Pancreas (tissue), 10 donors: ENCODE measurements at places on chromosomes 6 and 20. TPM values are rescaled to one million over a fixed set of nuclear protein-coding genes. Genes with fewer than 3 reads are reported as not detected.
A peak's percentile ranks its signal among the peaks of the same experiment; 100 is the strongest.

BPIFB2 gene
- not detected for polyA plus RNA-seq

FAM83C gene
- polyA plus RNA-seq = not detected

SAPCD1 gene
- polyA plus RNA-seq = 4.8 TPM

FAM229B gene
- polyA plus RNA-seq = 21.8 TPM

EEF1A2 gene
- polyA plus RNA-seq = 86.9 TPM

DOP1A gene
- polyA plus RNA-seq = 5.9 TPM

DNA sequence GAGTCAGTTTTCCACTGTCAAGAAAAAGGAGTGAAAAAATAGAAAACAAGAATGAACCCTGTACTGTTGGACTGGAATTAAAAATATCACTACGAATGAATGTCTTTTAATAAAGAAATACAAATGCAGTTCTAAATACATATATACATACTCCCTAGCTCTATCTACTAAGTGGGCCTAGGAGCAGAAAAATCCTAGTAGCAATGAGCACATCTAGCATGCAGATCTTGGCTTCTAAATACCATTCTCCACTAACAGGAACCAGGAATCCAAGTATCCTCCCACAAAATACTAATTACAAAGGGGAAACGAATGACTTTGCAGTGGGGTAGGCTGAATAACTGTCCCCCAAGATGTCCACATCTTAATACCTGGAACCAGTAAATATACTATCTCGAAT, 25.4 kb downstream of the SEC63 start:
- DNase-seq = no peak

- DNase-seq = no peak
Observed at GRCh38 chr6:16273256-16273655, 34.9 kb downstream of the GMPR start.

GRCh38 chr6:164206807-164207423, 792.4 kb downstream of the QKI start:
- no peak for DNase-seq

- no peak for DNase-seq
Observed at GRCh38 chr6:41638935-41639808, 904 bp downstream of the MDFI start.

- no peak for DNase-seq
Observed at GRCh38 chr6:15254070-15254975, 8.5 kb downstream of the JARID2 start.

DNA sequence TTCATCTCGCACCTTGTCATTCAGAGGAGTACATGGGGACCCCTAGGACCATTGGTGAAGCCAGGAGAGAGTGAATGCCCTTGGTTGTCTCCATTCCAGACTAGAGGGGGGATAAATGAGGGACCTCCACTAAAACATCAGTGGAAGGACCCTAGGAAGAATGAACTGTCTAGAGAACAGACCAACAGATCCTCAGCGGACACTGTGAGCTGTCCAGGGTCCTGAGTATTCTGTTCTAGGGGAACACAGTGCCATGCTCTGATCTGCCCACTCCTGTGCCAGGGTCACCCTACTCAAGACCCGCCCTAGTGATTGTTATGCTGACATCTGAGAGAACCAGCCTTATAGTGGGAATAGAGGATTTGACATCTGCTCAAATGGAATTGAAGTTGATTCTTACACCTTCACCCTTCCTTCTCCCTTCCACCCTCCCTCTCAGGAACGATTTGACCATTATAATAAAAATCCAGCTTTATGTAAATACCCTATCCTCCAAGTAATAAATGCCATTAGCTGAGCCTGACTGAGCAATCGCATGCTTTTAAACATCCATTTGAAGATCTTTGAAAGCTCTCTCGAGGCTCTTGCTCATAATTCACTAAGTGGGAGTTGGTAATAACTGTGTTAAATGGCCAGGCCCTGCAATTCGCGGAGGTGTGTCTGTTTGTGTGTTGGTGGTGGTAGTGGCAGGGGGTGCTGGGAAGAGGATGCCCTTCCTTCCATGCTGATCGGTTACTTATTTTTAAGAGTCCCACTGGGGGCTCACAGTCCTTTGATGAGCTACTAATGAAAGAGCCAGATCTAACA, 43.6 kb upstream of the SLC32A1 start:
- DNase-seq = no peak

DNA sequence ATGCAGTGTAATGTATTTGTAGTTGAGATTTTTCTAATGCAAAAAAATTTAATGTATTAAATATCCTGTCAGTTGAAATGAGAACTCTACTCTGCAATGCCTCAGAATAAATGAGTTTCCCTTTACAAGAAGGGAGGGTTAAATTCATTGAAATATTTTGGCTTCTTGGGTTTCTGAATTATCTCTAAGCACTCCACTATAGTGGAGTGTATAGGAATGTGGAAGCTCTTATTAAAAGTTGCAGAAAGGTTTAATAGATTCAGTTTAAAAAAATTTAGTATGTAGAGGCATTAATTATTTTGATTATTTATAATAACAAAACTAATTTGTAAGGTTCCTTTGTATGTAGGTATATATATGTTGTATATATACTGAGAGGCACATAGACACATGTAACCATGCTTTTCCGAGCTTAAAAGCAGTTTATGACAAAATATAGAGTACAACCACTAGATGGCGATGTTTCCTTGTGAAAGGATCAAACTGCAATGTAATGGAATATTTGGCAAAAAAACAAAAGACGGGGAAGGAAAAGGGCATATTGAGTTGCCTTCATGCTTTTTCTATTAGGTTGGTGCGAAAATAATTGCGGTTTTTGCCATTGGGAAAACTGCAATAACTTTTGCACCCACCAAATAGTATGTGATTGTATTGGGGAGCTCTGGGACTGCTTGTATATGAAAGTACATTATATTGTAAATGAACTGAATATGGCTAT, 144.2 kb downstream of the MYO6 start:
- no peak for DNase-seq

DNA sequence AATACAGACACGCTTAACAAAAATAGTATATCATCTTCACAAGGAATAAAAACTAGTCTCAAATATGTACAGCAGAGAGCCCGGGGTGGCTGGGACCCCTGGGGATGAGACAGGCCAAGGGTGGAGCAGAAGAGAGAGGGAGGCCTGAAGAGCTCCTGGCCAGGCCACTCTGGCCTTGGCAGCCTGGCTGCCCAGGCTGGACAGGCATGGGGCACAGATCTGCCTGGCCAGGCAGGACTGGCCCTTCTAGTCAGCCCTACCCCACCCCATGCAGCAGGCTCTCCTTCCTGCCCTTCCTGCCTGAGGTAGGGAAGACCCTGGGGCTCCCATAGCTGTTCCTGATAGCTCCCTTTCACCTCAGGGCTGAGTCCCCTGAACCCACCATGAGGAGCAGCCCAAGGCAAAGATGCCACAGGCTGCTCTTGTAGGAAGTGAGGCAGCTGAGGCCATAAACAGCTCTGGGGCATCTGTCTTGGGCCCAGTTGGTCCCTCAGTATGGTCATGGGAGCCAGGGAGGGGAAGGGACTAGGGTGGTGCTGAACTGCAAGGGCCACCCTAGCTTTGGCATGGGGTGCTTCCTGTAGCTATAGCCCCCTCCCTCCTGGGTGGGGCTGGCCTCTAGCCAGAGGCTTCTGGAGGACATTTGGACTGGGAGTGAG, 27.1 kb downstream of the COX4I2 start:
- DNase-seq = no peak

DNA sequence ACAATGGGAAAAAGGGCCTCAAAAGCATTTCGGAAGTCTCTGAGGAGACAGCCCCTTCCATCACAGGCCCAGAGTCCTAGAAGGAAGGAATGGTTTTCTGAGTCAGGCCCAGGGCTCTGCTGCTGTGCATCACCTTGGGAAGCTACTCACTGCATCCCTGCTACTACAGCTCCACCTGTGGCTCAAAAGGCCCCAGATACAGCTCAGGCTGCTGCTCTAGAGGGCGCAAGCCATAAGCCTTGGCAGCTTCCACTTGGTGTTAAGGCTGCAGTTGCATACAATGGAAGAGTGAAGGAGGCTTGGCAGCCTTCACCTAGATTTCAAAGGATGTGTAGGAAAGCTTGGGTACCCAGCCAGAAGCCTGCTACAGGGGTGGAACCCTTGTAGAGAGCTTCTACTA, 54.8 kb downstream of the MEI4 start:
- no peak for DNase-seq

- no peak for DNase-seq
Observed at GRCh38 chr6:141467041-141467440, 665.7 kb upstream of the GJE1 start.

- no peak for DNase-seq
Observed at GRCh38 chr6:90411292-90411781, 114.7 kb upstream of the BACH2 start.

- DNase-seq = no peak
Observed at GRCh38 chr20:52004715-52005114, 186.9 kb downstream of the ZFP64 start.

GRCh38 chr20:39342463-39342862, 380.3 kb downstream of the DHX35 start:
- no peak for DNase-seq

DNA sequence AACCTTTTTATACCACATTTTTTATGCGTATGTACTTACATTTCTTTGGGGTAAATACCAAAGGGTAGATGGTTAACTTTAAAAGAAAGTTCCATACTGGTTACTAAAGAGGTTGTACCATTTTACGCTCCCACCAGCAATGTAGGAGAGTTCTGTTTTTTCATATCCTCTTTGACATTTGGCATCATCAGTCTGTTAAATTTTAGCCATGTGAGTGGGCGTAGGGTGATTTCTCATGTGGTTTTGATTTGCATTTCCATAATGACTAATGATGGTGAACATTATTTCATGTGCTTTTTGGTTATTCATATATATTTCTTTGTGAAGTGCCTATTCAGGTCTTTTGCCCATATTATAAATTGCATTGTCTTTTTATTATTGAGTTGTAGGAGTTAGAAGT, 194.2 kb downstream of the PRL start:
- no peak for DNase-seq

- DNase-seq = no peak
Observed at GRCh38 chr6:137119196-137120104, 54.0 kb downstream of the IL22RA2 start.

DNA sequence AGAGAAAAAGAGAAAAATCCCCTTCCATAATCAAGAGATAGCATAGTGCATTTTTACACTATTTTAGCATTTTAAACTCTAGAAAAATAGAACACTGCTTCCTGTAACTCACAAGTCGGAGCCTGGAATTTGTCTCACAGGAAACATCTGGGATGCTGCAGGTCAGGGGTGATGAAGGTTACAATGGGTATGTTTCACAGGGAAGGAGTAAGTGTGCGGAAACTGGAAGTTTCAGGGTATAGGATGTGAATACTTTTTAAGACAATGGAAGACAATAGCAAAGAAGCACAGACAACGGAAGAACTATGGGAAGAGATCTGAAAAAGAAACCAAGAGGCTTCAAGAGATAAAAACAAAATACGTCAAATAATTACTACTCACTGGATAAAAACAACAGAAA, 361.0 kb upstream of the MARCKS start:
- no peak for DNase-seq

- peak; percentile 85 for DNase-seq
Observed at GRCh38 chr20:36467076-36467999, 74.0 kb upstream of the MYL9 start.

GRCh38 chr6:115977220-115977619, 83.5 kb downstream of the FRK start:
- DNase-seq = no peak

GRCh38 chr6:134846031-134846430, 103.9 kb downstream of the ALDH8A1 start:
- DNase-seq = no peak

- DNase-seq = no peak
Observed at GRCh38 chr6:87487555-87487954, 14.8 kb downstream of the SLC35A1 start.
